ENCODE measurements at places on chromosomes 1 and 21. TPM values are rescaled to one million over a fixed set of nuclear protein-coding genes. Genes with fewer than 3 reads are reported as not detected.

Gene C1orf94
- polyA plus RNA-seq, result 68.8 TPM

Gene ADAM30
- 52.6 TPM for polyA plus RNA-seq

Gene IRF6
- 8.2 TPM for polyA plus RNA-seq

Gene CLIC6
- 2.0 TPM for polyA plus RNA-seq

All from testis (tissue), 5 donors.